ENCODE measurements at places on chromosomes 1 and 21.

GRCh38 chr1:241738284-241739078, 86.4 kb downstream of the WDR64 start:
- DNase-seq, result no peak

GRCh38 chr1:114011796-114012195, 32.5 kb downstream of the OLFML3 start:
- no peak for DNase-seq

DNA sequence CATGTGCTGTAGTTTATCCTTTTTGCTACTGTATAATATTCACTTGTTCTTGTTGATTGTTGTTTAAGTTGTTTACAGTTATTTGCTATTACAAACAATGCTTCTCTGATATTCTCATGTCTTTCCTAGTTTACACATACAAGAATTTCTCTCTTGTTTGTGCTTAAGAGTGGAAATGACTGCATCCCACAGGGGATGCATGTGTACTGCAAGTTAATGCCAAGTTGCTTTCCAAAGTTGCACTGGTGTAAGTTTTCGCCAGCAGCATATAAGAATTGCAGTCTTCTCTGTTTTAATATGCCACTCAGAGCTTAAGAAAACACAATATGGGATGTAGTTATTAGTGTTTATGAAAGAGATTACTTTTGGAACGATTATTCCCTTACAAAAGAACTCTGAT, 97.7 kb downstream of the NEK7 start:
- no peak for DNase-seq

DNA sequence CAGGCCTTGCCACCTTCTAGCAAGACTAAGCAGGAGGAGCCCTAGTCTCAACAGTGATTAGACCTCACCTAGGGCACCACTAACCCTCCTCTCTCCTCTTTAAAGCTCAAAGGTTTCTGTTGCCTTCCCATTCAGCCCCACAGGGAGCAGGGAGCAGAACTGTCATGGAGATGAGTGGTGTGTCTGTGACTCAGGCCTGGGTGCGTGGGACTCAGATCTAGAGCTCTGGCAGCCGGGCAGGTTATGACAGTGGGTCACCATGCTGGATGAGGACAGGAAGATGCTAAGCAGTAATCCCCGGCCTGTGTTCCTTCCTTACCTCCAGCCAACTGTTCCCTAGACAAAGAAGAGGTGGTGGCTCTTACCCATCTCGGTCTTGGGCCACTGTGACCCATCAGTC, 60.1 kb upstream of the COA6 start:
- DNase-seq, result peak; percentile 20

DNA sequence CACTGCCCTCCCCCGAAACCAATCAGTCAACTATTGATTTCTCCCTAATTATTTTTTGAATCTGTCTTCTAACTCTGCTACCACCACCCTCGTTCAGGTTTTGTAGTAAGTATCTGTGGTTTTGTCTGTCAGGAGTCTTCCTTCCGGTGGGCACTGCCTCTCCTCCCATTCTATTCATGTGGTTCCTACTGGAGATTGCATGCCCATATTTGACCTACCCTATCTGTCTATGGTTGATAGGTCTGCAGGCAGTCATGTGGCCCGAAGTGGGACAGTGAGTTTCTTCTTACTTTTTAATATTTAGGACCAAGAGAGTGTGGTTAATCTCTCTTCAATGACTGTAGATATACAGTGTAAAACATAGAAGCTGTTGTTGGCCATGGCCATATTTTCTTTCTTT, 17.8 kb upstream of the MAST2 start:
- no peak for DNase-seq

GRCh38 chr1:37479255-37480124, 5.1 kb downstream of the ZC3H12A start:
- peak; percentile 97 for DNase-seq

GRCh38 chr1:232675260-232675659, 45.3 kb upstream of the SIPA1L2 start:
- no peak for DNase-seq

DNA sequence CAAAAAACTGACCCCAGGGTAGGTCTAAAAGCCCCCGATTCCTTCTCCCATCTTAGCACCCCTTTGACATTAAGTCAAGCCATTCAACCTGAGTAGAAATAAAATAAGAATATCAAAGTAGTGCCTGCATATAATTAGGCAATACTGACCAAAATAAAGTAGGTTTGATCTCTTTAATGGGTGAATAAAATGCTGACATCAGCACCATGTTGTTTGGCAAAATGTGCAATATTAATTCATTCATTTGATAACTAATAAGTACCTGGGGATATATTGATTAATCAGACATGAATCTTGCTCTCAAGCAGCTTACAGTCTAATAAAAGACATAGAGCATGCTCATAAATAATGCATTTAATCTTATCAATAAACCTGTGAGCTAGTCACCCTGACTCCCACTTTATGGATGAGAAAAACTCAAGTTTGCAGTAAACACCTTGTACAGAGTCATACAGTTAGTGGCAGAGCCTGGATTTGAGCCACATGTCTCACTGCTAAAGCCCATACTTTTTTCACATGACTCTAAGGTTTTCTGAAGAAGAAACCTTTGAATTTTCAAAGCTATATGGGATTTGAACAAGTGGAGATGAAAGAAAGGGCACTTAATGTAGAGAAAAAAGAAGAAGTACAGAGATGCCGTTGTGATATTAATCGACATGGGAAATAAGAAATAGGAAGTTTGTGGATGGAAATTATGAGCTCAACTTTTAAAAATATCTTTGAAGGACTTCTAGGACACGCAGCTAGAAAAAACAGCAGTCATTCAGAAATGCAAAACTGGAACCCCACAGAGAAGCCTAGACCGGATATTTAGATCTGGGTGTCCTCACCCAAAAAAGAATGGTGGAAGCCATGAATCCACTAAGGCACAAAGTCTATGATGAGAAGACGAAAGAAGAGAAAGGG, 183.9 kb downstream of the TOMM20 start:
- DNase-seq, result peak; percentile 95

- no peak for DNase-seq
Measured at GRCh38 chr1:161921990-161922389, 101.7 kb downstream of the OLFML2B start.

DNA sequence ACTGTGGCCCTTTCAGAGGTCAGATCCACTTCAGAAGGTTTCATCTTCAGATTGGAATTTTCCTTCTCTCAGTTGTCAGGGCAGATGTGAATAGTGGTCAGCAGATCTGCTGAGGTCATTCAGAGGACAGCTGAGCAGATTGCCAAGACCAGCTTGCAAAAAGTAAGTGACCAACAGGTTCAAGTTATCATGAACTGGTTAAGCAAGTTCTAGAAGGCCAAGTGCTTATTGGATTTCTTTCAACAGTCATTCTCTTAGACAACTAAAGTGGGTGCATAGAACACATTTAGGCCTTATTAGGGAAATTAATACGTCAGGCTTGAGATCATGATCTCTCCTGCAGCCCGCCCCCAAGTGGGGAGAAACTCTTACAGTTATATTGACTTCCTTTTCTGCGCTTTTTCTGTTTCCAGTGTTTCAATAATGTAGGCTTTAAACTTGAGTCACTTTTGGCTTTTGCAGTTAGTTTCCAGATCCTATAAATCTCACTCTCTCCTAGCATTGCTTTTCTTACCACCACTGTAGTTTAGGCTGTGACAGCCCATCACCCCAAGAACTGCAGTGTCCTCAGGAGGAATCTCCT, 96.4 kb downstream of the C1orf21 start:
- peak; percentile 86 for DNase-seq

DNA sequence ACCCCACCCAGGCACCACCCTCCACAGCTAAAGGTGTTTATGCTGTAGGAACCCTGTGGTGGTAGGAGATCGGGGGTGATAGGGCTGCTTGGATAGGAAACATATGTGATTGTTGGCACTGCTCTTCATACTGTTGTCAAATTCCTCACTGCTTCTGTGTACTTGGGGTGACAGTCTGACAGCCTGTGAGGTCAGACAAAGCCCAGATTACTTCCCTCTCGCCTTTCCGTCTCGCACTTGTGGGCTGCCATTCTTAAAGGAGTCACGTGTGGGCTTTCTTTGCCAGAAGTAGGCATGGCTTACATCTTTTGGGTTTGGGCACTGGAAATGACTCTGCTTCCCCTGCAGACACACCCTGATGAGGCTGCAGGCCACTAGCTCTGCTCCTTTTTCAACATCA, 363.8 kb downstream of the DISC1 start:
- DNase-seq, result peak; percentile 33

DNA sequence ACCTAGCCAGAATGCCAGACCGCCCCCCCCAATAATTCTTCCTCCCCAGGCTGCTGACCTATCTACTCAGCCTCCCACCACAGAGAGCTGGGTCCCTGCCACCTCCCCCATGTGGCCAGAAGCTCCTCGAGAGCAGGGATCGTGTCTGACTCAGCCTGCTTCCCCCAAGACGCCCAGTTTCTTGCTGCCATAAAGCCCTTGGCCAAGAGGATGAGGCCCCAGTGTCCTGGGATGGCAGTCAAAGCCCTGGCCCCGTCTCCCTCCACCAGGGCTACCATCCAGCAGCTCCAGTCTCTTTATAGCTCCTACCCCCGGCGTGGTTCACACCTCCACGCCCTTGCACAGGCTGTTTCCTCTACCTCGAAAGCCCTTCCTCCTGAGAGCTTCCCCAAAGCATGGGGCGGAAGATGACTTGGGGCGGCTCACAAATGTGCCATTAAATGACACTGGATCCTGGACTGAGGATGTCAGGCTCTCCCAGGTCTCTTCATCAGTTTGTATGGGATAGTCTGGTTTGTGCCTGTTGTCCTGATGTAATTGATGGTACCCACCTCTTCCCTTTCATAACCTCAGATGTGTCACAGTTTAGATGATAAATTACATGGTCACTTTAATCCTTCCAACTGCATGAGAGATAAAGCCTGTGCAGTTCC, 13.2 kb downstream of the ADGRB2 start:
- peak; percentile 56 for DNase-seq

DNA sequence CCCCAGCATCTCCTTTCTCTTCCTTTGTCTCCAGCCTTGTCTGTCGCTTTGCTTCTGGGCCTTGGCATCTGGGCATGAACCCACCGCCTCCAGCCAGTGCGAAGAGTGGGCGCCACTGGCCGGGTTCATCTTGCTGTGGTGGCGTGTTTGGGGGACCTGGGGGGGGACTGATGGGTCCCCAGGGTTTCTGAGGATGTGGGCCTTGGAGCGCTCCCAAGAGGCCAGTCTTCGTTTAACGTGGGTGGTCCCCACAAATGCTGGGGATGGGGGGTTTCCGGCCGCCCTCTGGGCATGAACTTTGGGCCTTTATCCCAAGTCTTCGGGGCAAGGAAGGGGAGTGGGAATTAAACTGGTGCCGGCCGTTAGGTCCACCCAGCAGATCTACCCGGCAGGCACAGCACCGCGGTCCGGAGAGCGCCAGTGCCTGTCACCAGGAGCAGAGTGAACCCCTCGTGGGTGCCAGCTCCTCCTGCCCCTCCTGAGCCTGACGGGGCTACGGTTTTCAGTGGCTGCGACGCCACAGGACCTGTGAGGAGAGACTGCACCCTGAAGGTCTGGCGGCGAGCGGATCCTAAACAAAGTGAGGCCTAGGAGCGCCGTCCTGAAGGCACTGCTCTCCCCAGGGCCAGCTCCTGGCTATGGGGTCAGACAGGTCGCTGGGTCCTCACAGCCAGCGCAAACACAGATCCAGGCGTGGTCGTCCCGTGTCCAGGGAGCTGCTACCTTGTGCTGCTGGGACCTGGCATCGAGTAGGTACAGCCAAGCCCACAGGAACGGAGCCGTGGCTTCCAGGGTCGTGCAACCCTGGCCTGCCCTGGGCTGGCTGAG, 12.1 kb upstream of the C1orf174 start:
- DNase-seq, result no peak

DNA sequence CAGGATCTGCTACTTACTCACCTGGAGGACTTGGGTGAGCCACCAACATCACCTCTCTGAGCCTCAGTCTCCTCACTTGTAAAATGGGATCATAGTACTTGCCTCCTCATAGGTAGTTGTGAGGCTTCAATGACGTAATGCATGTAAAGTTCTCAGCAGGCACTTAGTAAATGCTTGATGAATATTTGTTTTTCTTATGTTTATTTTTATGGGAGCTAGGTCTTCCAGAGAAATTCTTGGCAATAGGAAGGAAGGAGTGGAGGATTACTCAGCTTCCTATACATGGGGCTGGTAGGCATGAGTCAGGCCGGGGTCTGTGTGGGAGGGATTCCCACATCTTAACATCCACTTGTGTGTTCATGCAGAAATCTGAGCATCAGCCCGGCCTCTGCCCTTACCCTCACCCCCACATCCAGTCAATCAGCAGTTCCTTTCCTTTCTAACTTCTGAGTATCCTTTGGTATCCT, 95.4 kb upstream of the USP24 start:
- DNase-seq, result peak; percentile 90

DNA sequence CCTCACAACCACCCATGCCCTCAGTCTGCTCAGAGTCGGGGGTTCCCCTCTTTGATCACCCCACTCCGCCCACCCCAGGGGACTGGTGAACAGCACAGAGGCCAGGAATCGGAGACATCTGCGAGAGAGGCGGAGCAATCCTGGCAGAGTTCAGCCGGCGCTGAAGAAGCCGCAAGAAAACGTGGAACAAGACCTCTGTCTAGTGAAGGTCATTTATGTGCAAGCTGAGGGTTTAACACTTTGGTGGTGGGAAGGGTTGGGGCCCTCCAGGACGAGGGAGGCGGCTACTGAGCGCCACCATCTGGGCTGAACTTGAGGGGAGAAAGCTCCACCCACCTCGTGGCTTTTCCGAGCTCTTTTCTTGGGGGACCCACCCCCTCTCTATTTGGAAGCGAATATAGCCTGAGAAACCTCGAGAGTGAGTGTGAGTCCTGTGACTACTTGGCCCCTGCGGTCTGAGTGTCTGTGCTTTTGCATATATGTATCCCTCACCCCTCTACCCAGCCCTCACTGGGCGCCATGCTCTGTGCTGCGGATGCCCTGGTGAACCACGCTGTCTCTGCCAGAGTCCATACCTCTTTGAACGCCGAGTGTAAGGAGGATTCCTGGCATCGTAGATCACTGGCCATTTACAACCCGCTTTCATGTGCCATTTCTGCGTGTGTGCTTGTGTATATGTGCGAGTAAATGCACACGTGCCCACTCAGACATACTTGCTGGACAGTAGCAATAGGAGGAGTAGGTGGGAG, 1.2 kb upstream of the EPHA10 start:
- no peak for DNase-seq

- no peak for DNase-seq
Measured at GRCh38 chr1:173275496-173275895, 68.4 kb upstream of the TNFSF4 start.

DNA sequence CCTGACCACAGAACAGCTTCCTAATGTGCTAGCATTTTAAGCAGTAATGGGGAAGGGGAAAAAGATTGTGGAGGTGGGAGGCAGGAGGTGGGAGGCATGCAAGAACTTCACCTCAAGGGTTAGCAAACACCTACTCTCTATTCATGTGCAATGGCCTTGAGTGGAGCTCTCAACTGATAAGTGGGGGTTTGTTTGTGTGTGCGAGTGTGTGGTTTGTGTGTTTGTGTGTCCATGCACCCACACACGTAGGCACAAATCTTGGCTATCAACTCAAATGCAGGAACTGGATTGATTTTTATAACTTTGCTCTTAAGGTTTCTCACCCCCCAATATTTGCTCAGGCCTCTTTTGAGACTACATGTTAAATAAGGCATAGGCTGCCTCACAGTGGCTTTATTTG, 78.6 kb downstream of the SYT6 start:
- no peak for DNase-seq

GRCh38 chr1:41003640-41004220, 17.8 kb downstream of the SLFNL1 start:
- DNase-seq, result peak; percentile 93

All from suppressor macrophage treated with lipopolysaccharide for 1 hour (primary cell).